Hair follicle dermal papilla cell (primary cell): ENCODE measurements at places on chromosomes 3 and 15. TPM values are rescaled to one million over a fixed set of nuclear protein-coding genes. Genes with fewer than 3 reads are reported as not detected.

DISP2 gene
- 0.49 and 0.65 TPM in 2 replicates for total RNA-seq

LRRIQ4 gene
- 0.16 and 0.36 TPM in 2 replicates for total RNA-seq

CCDC9B gene
- total RNA-seq: 31.0 and 35.0 TPM in 2 replicates

ADCY5 gene
- 0.97 and 1.3 TPM in 2 replicates for total RNA-seq

TMCO5A gene
- total RNA-seq: not detected in 2 replicates

ACTC1 gene
- 1.6 and 13.5 TPM in 2 replicates for total RNA-seq

THRB gene
- total RNA-seq: 46.3 and 78.0 TPM in 2 replicates

SNX22 gene
- 0.16 and 0.24 TPM in 2 replicates for total RNA-seq

CHRD gene
- total RNA-seq: 0.36 and 0.65 TPM in 2 replicates

BFSP2 gene
- not detected in 2 replicates for total RNA-seq

BTBD1 gene
- 75.0 and 89.6 TPM in 2 replicates for total RNA-seq

LAMB2 gene
- 373 and 453 TPM in 2 replicates for total RNA-seq

GOLGA6D gene
- total RNA-seq: under 0.01 TPM in 1 of 2 replicates, not detected in the other

ACKR4 gene
- 86.3 and 170 TPM in 2 replicates for total RNA-seq

TTLL13 gene
- 0.16 TPM in 1 of 2 replicates, not detected in the other for total RNA-seq

ATG3 gene
- 52.7 and 61.7 TPM in 2 replicates for total RNA-seq

MYL3 gene
- total RNA-seq: 2.3 and 9.2 TPM in 2 replicates

ERICH6 gene
- total RNA-seq: 0.32 and 0.49 TPM in 2 replicates

SPTBN5 gene
- 0.73 and 0.97 TPM in 2 replicates for total RNA-seq

TCTA gene
- 35.9 and 40.9 TPM in 2 replicates for total RNA-seq

C3orf62 gene
- 1.6 and 3.2 TPM in 2 replicates for total RNA-seq

FAM98B gene
- total RNA-seq: 6.6 and 11.7 TPM in 2 replicates

GOLGA6L10 gene
- 0.36 and 0.65 TPM in 2 replicates for total RNA-seq

CX3CR1 gene
- 0.16 TPM in 1 of 2 replicates, not detected in the other for total RNA-seq

WDR49 gene
- total RNA-seq: 0.49 TPM in 1 of 2 replicates, not detected in the other

SERINC4 gene
- under 0.01 and 0.12 TPM in 2 replicates for total RNA-seq

IQGAP1 gene
- 233 and 273 TPM in 2 replicates for total RNA-seq

CERS3 gene
- under 0.01 and 0.36 TPM in 2 replicates for total RNA-seq

SERPINI2 gene
- total RNA-seq: not detected in 2 replicates

DUOXA2 gene
- total RNA-seq: not detected in 2 replicates

SLC12A1 gene
- not detected in 2 replicates for total RNA-seq

CIDEC gene
- total RNA-seq: not detected in 2 replicates

ARGFX gene
- not detected in 2 replicates for total RNA-seq

SMCO1 gene
- total RNA-seq: 0.16 TPM in 1 of 2 replicates, not detected in the other

THBS1 gene
- total RNA-seq: 17,561 and 20,362 TPM in 2 replicates

GOLGA8S gene
- total RNA-seq: not detected in 2 replicates

FMN1 gene
- 5.0 and 6.8 TPM in 2 replicates for total RNA-seq

FILIP1L gene
- 8.9 and 11.0 TPM in 2 replicates for total RNA-seq

SENP2 gene
- total RNA-seq: 23.1 and 24.0 TPM in 2 replicates

FEZF2 gene
- not detected in 2 replicates for total RNA-seq

HIGD2B gene
- total RNA-seq: not detected in 2 replicates

CCR8 gene
- not detected in 2 replicates for total RNA-seq

ETFA gene
- 78.7 and 80.6 TPM in 2 replicates for total RNA-seq

MCF2L2 gene
- total RNA-seq: 0.32 and 0.36 TPM in 2 replicates

WDR73 gene
- total RNA-seq: 27.6 and 36.0 TPM in 2 replicates

DGKG gene
- under 0.01 and 0.24 TPM in 2 replicates for total RNA-seq

UNC45A gene
- 78.1 and 79.5 TPM in 2 replicates for total RNA-seq

CDHR4 gene
- total RNA-seq: not detected in 2 replicates

SLC24A5 gene
- 0.16 TPM in 1 of 2 replicates, not detected in the other for total RNA-seq

SRGAP3 gene
- total RNA-seq: 1.1 and 2.2 TPM in 2 replicates

POLG gene
- total RNA-seq: 64.8 and 110 TPM in 2 replicates

SEC11A gene
- total RNA-seq: 128 and 145 TPM in 2 replicates
